Peyer's patch (tissue), 4 donors: ENCODE measurements at places on chromosomes 4 and X. TPM values are rescaled to one million over a fixed set of nuclear protein-coding genes. Genes with fewer than 3 reads are reported as not detected.

DNA sequence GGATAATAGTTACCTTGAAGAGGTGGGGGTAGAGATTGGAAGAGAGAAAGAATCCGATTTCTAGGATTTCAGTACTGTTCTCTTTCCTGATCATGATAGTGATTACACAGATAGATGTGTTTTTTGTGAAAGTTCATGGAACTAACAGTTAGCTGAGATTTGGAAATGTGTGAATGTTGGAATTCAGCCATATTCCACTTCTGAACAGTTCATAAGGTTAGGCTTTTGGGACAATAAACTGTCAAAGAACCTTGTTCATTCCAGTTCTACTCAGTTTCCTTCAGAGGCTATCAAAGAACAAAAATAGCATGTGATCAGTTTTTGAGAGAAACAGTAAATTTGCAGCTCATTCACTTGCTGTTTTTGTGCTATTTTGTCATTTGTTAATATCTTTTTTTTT is 43.6 kb downstream of the RUFY3 start:
- H3K4me1 ChIP-seq, result no peaks in the 10 kb centered on the region
- no peak overlapping the region for H3K27ac ChIP-seq
- DNase-seq, result no peak
- H3K36me3 ChIP-seq, result peaks cover 35% of the 10 kb centered on the region
- H3K27me3 ChIP-seq, result no peaks in the 10 kb centered on the region
- no peak overlapping the region for H3K4me3 ChIP-seq

DNA sequence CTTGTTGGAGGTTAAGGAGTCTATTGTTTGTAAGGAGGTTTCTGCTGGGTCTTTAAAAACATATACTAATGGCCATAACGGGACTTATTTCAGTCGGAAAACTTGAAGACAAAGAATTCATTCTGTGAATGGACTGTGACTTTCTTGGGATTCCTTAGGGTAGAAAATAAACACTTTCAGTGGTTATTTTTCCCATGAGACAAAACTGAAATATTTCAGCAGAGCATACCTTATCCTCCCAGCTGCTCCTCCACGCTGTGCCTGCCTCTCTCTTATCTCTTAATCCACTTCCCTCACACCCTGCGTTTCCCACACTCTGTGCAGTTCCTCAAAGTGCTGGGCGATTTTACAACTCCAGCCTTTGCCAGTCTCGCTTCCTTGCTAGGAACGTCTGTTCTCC is 47.1 kb upstream of the SORBS2 start:
- no peaks in the 10 kb centered on the region for H3K27me3 ChIP-seq
- no peak for DNase-seq
- no peak overlapping the region for H3K4me3 ChIP-seq
- H3K36me3 ChIP-seq, result no peaks in the 10 kb centered on the region

DNA sequence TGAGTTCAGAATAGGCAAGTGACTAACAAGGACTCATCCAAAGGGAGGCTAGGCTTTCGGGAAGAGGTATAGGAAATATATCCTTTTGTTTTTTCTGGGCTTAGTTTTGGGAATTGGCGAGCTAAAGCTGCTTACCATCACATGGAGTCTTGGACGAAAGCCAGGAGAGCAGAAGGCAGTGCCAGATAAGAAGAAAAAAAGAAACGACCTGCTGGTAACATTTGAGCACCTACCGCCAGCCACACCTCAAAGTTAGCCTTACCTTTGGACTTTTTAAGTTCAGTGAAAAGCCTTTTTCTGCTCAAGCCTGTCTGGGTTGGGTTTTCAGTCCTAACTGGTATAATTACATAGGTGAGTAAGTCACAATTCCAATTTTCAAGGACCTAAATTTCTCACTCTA is 85.1 kb upstream of the LCORL start:
- no peaks in the 10 kb centered on the region for H3K4me1 ChIP-seq
- peak; percentile 58 for DNase-seq
- peak overlapping the region; percentile 43 for H3K27ac ChIP-seq
- H3K4me3 ChIP-seq, result no peak overlapping the region
- H3K36me3 ChIP-seq, result no peaks in the 10 kb centered on the region
- no peaks in the 10 kb centered on the region for H3K27me3 ChIP-seq

- peak overlapping the region; percentile 43 for H3K27ac ChIP-seq
- H3K36me3 ChIP-seq, result no peaks in the 10 kb centered on the region
- no peaks in the 10 kb centered on the region for H3K4me1 ChIP-seq
These were observed 201.9 kb upstream of the AGTR2 start for GRCh38 chrX:115968436-115969252.

Gene SERPINA7
- not detected for total RNA-seq

Gene GPR119
- not detected for total RNA-seq

- no peak for DNase-seq
- no peak overlapping the region for H3K27ac ChIP-seq
- no peak overlapping the region for H3K4me3 ChIP-seq
- H3K36me3 ChIP-seq, result no peaks in the 10 kb centered on the region
- H3K4me1 ChIP-seq, result no peaks in the 10 kb centered on the region
These were observed 432.1 kb upstream of the NR3C2 start for GRCh38 chr4:148874331-148874730.

DNA sequence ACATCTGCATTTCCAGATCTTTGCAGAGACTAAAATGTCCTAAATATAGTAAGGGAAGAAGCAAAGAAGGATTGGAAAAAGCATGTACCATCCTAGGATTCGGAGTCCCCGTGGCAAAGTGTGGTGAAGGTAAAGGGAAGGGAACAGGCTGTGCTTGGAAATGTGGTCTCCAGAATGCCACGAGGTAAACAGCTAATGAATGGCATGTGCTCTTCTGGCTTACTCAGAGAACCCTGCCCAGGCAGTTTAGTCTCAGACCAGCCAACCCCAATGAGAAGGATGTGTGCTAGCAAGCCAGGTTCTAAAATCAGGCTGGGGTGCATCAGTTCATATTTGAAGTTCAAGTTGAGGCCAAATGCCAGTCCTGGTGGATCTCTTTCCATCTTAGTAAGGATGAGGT is 113.1 kb downstream of the RS1 start:
- no peaks in the 10 kb centered on the region for H3K27me3 ChIP-seq
- H3K27ac ChIP-seq, result no peak overlapping the region
- H3K4me3 ChIP-seq, result no peak overlapping the region
- no peaks in the 10 kb centered on the region for H3K4me1 ChIP-seq
- H3K36me3 ChIP-seq, result no peaks in the 10 kb centered on the region
- no peak for DNase-seq

GRCh38 chrX:10001496-10001895 is 34.3 kb downstream of the CLDN34 start:
- no peak overlapping the region for H3K27ac ChIP-seq
- no peaks in the 10 kb centered on the region for H3K36me3 ChIP-seq
- DNase-seq, result no peak
- no peak overlapping the region for H3K4me3 ChIP-seq
- no peaks in the 10 kb centered on the region for H3K4me1 ChIP-seq

DNA sequence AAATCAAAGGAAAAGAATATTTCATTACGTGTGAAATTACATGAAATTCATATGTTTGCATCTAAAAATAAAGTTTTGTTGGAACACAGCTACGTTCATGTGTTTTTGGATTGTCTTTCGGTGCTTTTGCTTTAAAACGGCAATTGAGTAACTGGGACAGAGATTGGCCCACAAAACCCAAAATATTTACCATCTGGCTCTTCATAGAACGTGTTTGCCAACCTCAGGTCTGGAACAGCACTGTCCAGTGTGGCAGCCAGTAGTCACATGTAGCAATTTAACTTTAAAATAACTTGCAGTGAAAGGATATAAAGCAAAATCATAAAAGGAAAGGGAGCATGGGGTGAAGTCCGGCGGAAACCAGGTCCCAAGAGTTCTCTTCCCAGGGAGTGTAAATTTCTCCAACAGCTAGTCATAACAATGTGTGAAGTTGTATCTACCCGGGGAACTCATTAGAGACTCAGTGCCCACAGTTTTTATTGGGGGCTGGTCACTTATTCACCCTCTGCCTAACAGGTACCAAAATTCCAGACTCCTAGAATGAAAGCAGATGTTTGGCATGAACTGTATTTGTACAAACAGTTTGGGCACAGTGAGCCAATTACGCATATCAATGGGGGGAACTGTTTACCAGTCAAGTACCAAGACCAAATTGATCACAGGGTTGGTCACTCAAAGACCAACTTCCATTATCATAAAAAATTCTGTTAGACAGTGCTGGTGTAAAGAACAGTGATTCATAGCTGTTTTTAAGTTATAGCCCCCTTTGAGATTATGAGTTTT is 10.3 kb downstream of the OCIAD1 start:
- H3K4me3 ChIP-seq, result no peak overlapping the region
- H3K4me1 ChIP-seq, result no peaks in the 10 kb centered on the region
- no peaks in the 10 kb centered on the region for H3K27me3 ChIP-seq
- no peak overlapping the region for H3K27ac ChIP-seq

GRCh38 chr4:3267576-3268394 is 18.8 kb downstream of the MSANTD1 start:
- no peaks in the 10 kb centered on the region for H3K27me3 ChIP-seq
- H3K4me1 ChIP-seq, result no peaks in the 10 kb centered on the region
- no peak for DNase-seq
- no peaks in the 10 kb centered on the region for H3K36me3 ChIP-seq
- H3K4me3 ChIP-seq, result no peak overlapping the region

Gene AADAT
- total RNA-seq, result 4.6 TPM

DNA sequence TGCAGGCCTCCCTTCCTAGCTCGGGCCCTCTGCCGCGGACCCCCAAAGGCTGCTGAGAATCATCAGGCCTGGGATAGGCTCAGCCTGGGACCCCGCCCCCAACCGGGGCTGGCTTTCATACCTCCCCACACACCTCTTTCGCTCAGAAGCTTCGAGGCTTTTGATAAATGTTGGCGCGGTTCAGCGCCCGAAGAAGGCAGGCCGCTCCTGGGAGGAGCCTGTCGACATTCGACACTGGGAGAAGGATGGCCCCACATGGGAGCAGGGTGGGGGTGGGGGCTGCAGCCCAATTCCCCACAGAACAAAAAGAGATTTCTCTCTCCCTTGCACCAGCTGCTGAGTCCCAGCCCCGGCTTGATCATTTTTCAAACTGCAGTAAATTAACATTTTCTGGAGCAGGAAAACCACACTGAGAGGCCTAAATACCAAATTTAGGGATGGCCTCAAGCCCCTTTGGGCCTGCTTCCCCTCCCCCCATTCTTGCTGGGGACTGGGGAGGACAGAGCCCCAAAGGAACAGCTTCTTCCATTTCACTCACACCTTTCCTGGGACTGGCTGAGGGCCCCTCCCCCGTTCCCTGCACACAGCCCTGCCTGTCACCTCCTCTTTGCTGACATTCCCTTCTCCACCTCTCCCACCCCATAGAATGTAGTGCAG is 112.9 kb upstream of the PJA1 start:
- H3K4me1 ChIP-seq, result no peaks in the 10 kb centered on the region
- no peaks in the 10 kb centered on the region for H3K36me3 ChIP-seq
- H3K4me3 ChIP-seq, result no peak overlapping the region
- H3K27ac ChIP-seq, result no peak overlapping the region
- DNase-seq, result no peak

Gene LIMCH1
- 22.1 TPM for total RNA-seq
